KBM-7 (cell line): ENCODE measurements at places on chromosomes 3 and 15.

GRCh38 chr3:184582646-184583577 lies 21.3 kb downstream of the EPHB3 start:
- DNase-seq: no peak

GRCh38 chr3:159123877-159124276 lies 322.0 kb downstream of the MFSD1 start:
- DNase-seq: no peak

GRCh38 chr3:161371441-161372320 lies at the start of gene SPTSSB:
Gene SPTSSB (minus strand): TSS chr3:161371517. CDS start chr3:161346323, 25,194 bp downstream.
- peak; percentile 66 for DNase-seq

GRCh38 chr3:100429187-100429716 lies 27.9 kb downstream of the LNP1 start:
- DNase-seq: no peak

GRCh38 chr3:11989383-11990038 lies 14.7 kb upstream of the SYN2 start:
- DNase-seq: no peak

DNA sequence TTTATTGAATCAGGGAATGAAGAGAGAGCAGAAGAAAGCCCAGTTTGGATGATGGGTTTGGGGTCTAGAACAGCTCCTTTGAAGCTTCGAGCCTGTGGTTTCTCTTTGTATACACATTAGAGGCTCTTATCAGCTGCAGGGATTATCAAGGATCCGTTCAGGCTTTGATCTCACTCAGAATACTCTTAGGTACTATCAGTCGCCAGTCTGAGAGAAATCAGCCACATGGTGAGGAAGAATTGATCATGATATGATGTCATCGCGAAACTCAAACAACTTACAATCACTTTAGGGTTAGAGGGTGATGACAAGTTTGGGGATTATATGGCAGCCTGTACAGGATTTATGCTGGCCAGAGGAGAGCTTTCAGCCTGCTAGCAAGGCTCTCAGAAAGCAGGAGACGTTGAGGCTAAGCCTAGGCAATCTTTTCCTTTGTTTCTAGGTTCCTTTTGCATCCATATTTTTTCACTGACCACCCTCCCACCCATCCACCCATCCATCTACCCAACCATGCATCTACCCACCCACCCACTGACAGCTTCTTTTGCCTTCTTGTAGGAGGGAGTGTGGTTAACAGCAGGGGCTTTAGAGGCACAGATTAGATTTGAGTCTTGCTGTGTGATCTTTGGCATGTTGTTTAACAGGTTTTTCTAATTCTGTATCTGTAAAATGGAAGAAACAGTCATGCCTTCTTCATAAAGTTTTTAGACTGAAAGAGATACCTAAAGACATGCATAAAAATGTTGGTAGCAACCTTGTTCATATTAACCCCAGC lies 330.4 kb upstream of the LRRFIP2 start:
- no peak for DNase-seq

- peak; percentile 23 for DNase-seq
Measured at GRCh38 chr3:70108072-70108471, 108.5 kb downstream of the SAMMSON start.

DNA sequence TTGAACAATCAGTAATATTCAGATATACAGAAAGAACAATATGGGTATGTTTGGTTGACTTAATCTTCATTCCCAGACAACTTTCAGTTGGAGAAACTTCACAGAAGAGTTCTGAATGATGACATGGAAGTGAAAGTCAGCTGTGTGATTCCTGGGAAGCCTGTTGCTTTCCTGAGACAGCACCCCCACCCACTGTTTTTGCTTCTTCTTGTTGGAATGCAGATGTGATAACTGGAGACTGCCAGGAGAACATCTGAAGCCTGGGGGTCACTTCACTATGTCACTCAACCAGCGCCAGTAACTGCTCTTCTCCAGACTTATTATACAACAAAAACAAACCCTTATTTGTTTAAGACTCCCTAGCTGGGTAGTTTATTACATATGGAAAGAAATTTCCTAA lies 599.4 kb downstream of the ZIC1 start:
- no peak for DNase-seq

GRCh38 chr3:127480196-127480954 lies 110.2 kb downstream of the TPRA1 start:
- DNase-seq: no peak

- DNase-seq: no peak
Measured at GRCh38 chr3:62319570-62320243, 53.6 kb downstream of the FEZF2 start.

- no peak for DNase-seq
Measured at GRCh38 chr3:141235661-141236171, 4.1 kb downstream of the PXYLP1 start.

GRCh38 chr3:53808496-53808895 lies 37.7 kb downstream of the CHDH start:
- no peak for DNase-seq

DNA sequence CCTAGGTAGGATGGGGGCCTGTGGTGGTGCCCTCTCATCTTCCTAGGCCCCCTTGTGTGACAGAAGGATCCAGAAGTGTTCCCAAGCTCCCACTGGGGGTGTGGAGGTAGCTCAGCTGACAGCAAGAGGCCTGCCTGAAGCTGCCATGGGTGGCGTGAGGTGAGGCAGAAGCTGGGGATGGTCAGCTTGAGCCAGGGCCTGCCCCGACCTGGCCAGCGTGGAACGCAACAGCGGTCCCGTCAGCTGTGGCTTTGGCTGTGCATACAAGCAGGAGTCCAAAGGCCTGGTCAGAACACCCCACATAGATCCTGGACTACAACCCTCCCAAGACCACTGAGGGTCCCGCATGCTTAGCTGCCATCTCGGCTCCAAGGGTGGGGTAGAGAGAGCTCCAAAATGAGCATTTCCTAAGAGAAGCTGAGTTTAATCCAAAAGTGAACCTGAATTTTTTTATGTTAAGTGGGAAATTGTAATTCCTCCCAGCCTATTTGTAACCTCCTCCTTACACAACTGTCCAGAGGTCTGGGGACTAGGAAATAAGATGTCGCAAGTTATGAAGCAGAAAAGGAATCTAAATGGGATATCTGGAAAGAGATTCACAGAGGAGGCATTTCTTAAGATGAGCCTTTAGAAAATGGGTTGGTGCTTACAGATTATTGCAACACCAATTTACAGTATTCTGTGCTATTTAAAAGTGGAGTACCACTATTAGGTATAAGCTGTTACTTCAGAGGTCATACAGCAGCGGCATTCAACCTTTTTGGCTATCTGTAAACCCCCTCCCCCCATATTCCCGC lies 9.9 kb upstream of the PLA2G4D start:
- no peak for DNase-seq

DNA sequence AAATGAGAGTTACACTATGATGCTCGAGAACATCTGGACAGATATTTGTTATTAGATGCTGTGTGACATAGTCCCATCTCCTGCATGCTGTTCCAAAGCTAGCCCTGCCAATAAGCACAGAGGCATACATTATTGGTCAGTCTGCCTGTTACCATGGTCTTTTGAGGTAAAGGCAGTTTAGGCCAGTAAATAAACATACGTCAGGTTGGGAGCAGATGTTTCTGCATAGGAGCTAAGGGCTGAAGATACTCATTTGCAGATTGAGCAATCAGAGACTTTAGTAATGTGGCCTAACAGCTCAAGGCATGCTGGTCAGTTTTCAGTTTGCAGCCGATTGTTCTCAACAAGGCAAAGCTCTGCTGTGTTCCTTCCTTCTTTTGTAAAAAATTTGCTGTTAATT lies 192.9 kb downstream of the ADAMTSL3 start:
- DNase-seq: no peak

GRCh38 chr3:68056556-68056955 lies 402.1 kb upstream of the SUCLG2 start:
- DNase-seq: no peak

GRCh38 chr3:111885578-111885977 lies 26.5 kb downstream of the PHLDB2 start:
- DNase-seq: no peak
